ENCODE measurements at places on chromosomes 4 and X. TPM values are rescaled to one million over a fixed set of nuclear protein-coding genes. Genes with fewer than 3 reads are reported as not detected.

The SERPINA7 gene
- not detected for total RNA-seq

The ERAS gene
- total RNA-seq: not detected

The MSX1 gene
- 0.40 TPM for total RNA-seq

The PASD1 gene
- total RNA-seq: not detected

The SNCA gene
- total RNA-seq: 148 TPM

The IL1RAPL1 gene
- total RNA-seq: 0.22 TPM

The FGF2 gene
- 7.6 TPM for total RNA-seq

The CHRDL1 gene
- not detected for total RNA-seq

The XAGE1A gene
- total RNA-seq: not detected

The TKTL2 gene
- total RNA-seq: not detected

The EPGN gene
- under 0.01 TPM for total RNA-seq

The ITIH6 gene
- not detected for total RNA-seq

The DRP2 gene
- total RNA-seq: not detected

The PTPN13 gene
- total RNA-seq: 0.20 TPM

The PARM1 gene
- total RNA-seq: not detected

The FOXR2 gene
- not detected for total RNA-seq

The TRPC5OS gene
- not detected for total RNA-seq

The DRD5 gene
- not detected for total RNA-seq

The MAGED4 gene
- 38.9 TPM for total RNA-seq

The TMEM31 gene
- total RNA-seq: not detected

The TMPRSS11E gene
- not detected for total RNA-seq

The SMIM10 gene
- 1.2 TPM for total RNA-seq

The MCF2 gene
- total RNA-seq: not detected

The PLA2G12A gene
- total RNA-seq: 5.7 TPM

The IL21 gene
- not detected for total RNA-seq

The OTOP1 gene
- not detected for total RNA-seq

The MUC7 gene
- not detected for total RNA-seq

The HS3ST1 gene
- total RNA-seq: 1.3 TPM

The CCNB3 gene
- 0.40 TPM for total RNA-seq

The ZNF157 gene
- not detected for total RNA-seq

The S100G gene
- not detected for total RNA-seq

The GPM6B gene
- total RNA-seq: not detected
